A673 (cell line): ENCODE measurements at places on chromosomes 11 and 22.

GRCh38 chr22:35918456-35918855 is 110.2 kb downstream of the RBFOX2 start:
- DNase-seq = peak; percentile 38

DNA sequence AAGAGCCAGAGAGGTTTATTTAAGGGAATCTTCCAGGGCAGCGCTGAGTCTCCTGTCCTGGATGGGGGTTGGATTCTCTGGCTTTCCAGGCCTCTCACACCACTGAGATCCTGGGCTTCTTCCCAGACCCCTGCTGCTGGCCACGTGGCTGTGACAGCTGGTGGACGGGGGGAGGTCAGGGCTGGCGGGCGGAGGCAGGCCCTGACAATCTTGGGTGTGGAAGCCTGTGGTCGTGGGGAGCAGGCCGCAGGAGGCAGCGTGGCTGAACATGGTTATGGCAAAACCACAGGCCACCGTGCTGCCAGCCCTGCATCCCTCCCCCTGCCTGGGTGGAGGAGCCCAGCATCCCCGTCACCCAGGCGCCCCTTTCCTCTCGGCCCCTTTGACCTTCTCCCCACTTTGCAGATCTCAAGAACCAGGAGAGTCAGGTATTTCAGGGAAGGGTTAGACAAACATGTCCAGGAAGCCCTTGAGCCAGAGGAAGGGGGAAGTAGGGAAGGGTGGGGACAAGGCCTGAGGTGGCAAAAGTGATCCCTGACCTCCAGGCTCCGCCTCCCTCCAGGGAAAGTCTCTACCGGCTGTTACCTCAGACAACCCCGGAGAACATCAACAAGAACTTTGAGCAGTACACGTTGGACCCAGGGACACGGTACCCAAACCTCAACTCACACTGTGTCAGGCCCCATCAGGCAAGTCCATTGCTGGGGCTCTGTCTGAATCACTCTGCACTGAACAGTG is 111.8 kb downstream of the MICAL2 start:
- no peak for DNase-seq

DNA sequence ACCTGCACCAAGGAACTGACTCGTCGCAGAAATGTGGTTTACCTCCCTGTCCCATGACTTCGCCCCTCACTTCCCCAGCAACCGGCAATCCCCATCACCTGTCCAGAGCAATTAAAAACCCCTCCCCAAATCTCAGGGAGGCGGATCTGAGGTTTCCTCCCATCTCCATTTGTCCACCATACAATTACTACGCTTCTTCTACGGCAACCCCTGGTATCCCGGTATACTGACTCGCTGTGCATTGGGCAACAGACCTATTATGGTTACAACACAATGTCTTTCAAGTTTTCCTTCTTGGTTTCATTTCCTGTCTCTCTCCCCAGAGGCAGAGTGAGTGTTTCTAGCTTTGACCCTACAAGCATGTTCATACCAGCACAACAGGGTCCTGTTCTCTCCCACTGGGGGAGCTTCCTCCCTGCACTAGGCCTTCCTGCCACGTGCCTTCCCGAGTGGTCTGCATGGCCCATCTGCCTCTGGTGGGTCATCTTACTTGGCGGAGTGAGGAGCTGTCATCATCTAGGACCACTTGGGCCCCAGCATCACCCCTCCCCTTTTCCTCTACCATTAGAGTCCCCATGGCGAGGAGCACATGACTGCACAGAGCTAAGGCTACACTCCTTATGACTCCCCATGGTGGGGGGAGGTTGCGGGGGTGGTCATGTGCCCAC is 30.3 kb upstream of the NAP1L4 start:
- peak; percentile 94 for DNase-seq

GRCh38 chr22:44025171-44026065 is 1.3 kb downstream of the PARVB start:
- no peak for DNase-seq

DNA sequence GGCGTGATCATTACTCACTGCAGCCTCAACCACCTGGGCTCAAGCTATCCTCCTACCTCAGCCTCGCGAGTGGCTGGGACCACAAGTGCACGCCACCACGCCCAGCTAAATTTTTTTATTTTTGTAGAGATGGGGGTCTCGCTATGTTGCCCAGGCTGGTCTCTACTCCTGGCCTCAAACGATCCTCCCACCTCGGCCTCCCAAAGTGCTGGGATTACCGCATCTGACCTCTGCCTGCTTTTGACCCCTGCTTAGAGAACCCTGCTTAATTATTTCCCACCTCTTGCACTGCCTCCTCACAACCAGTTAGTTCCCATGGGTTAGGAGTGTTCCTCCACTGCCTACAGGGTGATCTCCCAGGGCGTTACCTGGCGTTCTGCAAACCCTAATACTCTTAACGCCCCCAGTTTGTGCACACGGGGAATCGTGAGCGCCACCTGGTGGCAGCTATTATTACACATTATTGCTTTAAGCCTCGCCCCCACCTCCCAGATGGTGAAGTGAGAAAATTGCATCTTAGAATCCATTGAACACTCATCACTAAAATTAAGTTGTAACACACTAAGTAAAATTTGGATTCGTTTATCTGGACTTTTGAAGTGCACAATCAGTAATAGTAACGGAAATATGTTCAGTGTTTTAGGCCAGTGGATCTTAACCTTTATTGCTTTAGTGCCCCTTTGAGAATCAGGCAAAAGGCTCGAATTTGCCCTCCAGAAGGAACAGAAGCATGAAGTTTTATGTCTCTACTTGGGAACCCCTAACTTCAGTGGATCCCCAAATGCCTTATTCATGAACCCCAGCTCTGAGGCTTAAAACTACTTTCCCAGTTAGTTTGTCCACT is 61.4 kb upstream of the ASPHD2 start:
- peak; percentile 76 for DNase-seq

DNA sequence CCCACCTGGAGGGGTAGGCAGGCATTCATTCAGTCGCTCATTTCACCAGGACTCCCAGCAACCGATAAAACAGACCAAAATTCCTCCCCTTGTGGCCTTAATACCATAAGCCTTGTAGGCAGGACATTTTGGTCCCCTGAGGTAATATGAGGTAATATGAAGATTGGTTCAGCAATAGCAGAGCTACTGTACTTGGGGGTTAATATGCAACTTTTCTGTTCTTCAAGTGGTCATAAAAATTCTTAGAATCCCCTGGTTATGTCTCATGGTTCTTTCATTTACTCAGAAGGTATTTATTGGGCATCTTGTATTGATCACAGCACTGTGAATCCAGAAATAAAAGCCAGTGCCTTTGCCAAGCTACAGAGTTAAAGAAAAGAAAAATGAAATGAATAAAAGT is 29.8 kb downstream of the SHISA8 start:
- DNase-seq = no peak

DNA sequence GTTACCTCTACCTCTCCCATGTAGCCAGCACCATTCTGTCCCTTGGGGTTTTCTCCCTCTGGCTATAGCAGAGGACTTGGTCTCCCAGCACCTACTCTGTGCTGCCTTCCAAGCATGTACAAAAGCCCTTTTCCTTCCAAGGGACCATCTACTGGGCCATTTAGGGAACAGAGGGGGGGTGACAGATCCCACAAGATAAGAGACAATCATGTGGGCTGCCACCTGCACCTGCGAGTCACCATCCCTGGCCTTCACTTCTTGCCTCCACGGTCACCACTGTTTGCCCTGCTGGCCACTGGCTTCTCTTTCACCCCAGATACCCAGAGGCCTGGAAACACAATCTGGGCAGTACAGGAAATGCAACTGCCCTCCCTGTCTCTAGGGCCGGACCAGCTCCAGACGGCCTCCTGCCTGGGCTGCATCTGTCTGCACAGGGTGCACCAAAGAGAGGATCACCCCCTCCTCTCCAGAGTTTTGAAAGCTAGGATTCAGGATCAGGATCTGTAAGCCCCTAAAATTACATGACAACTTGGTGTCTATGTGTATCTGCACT is 160.8 kb upstream of the NECTIN1 start:
- no peak for DNase-seq

- no peak for DNase-seq
Observed at GRCh38 chr11:75163921-75164849, 13.3 kb downstream of the SLCO2B1 start.

GRCh38 chr11:62678770-62679696 is at the start of gene UBXN1:
UBXN1 (minus strand) TSS chr11:62679073; CDS start chr11:62678923, 150 bp downstream.
- peak; percentile 98 for DNase-seq

GRCh38 chr11:120903686-120904085 is 120.2 kb upstream of the TBCEL start:
- DNase-seq = no peak

GRCh38 chr11:46527591-46528130 is 66.2 kb downstream of the AMBRA1 start:
- no peak for DNase-seq

GRCh38 chr22:22712092-22712658 is 67.8 kb downstream of the GGTLC2 start:
- DNase-seq = no peak

- no peak for DNase-seq
Observed at GRCh38 chr11:108340973-108341372, 118.1 kb downstream of the ATM start.

DNA sequence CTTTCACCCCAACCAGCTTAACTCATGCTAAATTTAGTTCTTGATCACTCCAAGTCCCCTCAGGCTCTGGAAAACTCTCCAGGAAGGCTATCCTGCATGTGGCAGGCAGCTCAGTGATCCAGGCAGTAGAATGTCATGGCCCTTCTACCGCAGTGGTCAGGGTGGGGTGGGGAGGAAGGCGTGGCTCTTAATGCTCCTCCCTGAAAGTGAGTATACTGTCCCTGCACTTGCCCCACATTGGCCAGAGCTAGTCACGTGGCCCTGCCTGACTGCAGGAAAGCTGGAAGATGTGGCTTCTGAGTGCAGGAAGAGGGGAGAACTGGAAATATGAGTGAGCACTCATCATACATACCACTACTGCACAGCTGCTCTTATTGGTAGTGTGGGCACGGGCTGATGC is 102.1 kb downstream of the GRAMD1B start:
- no peak for DNase-seq

- DNase-seq = no peak
Observed at GRCh38 chr11:45518833-45519535, 146.4 kb downstream of the CHST1 start.

- peak; percentile 18 for DNase-seq
Observed at GRCh38 chr22:19483481-19484244, 3.9 kb downstream of the CDC45 start.

- DNase-seq = peak; percentile 67
Observed at GRCh38 chr22:49979587-49980264, 19.2 kb downstream of the PIM3 start.
